ENCODE measurements at places on chromosomes 7 and 10.

DNA sequence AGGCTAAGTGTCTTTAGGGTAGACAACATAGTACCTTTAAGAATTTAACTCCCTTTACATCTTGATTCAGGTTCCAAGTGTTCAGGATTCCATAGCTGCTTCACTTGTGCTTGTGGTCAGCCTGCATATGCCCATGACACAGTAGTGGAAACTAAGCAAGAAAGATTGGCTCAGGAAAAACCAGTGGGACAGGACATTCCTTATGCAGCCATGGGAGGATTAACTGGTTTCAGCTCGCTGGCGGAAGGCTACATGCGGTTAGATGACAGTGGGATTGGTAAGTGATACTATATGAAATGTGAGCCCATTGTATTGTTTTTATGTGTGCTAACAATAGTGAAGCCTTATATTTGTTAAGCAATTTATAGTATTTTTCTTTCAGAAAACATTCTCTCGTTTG, 11.3 kb downstream of the FAM221A start:
- DNase-seq, result no peak

GRCh38 chr7:111987115-111987826, 218.9 kb downstream of the DOCK4 start:
- DNase-seq, result no peak

GRCh38 chr7:80711531-80711930, 73.1 kb downstream of the CD36 start:
- no peak for DNase-seq

- DNase-seq, result no peak
These were observed 201.8 kb upstream of the HDAC9 start for GRCh38 chr7:18293759-18294158.
